Activated B cell treated with CpG ODN at 0.5 μM for 24 hours (primary cell): ENCODE measurements at places on chromosomes 1 and 21.

GRCh38 chr1:3101124-3101939 is 32.3 kb downstream of the PRDM16 start:
- DNase-seq: no peak

DNA sequence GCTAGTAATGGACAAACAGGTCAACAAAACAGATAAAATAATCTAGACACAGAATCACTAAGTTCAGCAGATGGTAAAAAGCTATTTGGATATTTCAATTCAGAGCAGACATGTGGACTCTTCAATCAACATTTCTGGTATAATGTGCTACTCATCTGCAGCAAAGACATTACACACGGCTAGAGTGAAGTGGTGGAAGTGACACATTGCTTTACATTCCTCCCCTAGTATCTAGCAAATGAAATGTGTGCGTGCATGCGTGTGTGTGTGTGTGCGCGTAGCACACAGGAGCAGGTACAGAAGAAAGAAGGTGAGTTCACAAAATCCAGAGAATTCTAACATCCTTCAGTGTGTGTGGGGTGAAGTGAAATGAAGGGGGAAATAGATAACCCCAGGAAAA is 8.3 kb downstream of the AHCTF1 start:
- DNase-seq: no peak

- no peak for DNase-seq
Observed at GRCh38 chr1:197841883-197842553, 60.4 kb upstream of the C1orf53 start.

DNA sequence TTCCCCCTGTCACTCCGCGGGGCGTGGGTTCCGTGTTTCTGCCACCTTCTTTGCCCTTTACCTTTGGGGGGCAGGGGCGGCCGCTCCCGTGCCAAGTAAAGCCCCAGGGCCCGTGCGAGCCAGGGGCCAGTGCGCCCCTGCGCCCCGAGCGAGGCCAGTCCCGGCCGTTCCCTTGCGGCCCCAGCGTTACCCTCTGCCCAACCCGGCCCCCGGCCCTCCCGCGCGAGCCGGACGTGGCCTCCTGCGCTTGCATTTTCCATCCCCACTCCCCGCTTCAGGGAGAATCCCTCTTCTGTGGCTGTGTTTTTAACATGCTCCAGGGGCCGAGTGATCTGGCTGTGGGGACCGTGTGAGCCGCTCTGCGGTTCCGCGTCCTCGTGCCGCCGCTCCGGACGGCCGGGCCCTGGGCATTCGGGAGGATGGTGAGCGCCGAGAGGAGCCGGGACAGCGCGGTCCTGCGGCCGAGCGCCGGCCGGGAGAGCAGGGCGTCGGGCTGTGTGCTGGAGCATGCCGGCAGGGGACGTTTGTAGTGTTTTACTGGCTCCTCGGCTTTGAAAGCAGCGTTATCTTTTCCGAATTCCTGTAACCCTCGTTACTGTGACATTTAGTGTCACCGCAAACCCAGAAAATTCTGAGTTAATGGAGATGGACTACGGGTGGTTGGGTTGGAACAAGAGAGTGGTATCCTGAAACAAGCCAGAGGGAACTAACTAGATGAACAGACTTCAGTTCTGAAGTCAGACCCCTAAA is 1.0 kb downstream of the GALNT2 start:
- peak; percentile 50 for DNase-seq

DNA sequence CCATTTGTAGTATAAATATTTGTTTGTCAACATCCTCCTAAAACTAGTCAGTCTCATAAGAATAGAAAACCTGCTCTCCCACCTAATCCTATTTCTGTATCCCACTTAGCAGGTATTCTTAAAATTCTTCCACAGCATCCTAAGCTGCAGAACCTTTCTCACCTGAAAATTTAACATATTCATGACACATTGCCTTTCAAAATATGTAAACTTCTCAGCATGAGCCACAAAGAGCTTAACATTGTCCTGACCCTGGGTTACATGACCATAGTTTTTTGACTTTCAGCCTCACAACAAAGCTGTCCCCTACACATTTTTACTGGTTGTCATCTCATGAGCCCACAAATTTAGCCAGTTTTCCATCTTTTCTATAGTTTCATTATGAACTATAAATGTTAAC is 712.1 kb downstream of the LTN1 start:
- no peak for DNase-seq

GRCh38 chr1:204663644-204664383 is 21.7 kb downstream of the LRRN2 start:
- no peak for DNase-seq

DNA sequence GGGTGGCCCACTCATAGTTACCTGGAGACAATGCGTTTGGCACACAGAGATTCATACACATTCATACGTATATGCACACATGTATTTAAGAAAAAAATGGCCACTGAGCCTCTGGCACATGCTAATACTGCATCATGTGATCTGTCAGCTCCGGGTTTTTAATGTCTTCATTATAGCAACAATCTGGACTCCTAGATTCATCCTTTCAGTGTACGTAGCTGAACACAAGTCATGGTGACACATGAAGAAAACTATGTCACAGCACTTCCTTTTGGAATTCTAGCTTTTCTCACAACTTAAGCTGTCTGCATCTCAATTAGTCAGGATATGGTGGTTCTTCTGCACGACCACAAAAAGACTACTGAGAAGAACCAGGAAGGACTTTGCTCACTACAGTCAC is 24.7 kb downstream of the HSF2BP start:
- DNase-seq: no peak

DNA sequence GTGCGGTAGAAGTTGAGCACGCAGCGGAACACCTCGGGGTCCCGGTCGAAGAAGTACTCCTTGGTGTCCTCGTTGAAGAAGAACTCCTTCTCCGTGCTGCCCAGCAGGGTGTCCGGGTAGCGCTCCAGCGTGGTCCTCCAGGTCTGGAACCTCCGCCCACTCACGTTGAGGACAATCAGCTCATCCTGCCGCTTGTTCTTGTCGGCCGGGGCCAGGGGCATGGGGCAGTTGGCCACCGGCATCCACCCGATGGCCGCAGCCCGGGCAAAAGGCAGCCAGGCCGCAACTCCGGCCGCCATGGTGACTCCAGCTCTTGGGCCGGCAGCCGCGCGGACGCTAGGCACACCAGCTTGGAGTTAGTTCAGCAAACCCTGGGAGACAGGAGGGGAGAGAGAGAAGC is 7.0 kb downstream of the KCND3 start:
- DNase-seq: no peak

- no peak for DNase-seq
Observed at GRCh38 chr1:168291222-168291837, 10.7 kb downstream of the TBX19 start.

- no peak for DNase-seq
Observed at GRCh38 chr1:228006034-228006785, 588 bp upstream of the WNT3A start.

GRCh38 chr1:168570652-168571051 is 5.8 kb upstream of the XCL1 start:
- no peak for DNase-seq

DNA sequence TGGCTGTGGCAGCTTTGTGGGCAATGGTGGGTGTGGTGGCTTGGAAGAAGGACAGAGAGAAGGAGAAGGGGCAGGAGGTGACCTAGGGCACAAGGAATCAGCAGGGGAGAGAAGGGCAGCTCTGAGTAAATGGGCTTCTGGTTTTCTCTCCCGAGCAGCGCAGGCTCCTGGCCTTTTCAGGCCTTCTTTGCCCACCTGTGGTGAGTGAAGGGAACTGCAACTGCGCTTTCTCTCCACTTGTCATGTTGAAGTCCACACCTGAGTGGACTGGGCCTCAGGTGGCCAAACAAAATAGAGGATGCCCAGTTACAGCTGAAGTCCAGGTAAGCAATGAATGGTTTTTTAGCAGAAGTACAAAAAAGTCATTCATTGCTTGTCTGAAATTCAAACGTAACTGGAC is 29.4 kb upstream of the KCNA10 start:
- DNase-seq: no peak

- no peak for DNase-seq
Observed at GRCh38 chr1:117685936-117686806, 80.3 kb downstream of the TENT5C start.
